ENCODE measurements at places on chromosomes 5 and 9. TPM values are rescaled to one million over a fixed set of nuclear protein-coding genes. Genes with fewer than 3 reads are reported as not detected.

The FOXD4L6 gene
- polyA plus RNA-seq, result not detected

The IPO11 gene
- 41.1 TPM for polyA plus RNA-seq

The SHISAL2B gene
- 11.4 TPM for polyA plus RNA-seq

The MCIDAS gene
- polyA plus RNA-seq, result 1.7 TPM

The SLC24A2 gene
- polyA plus RNA-seq, result 0.48 TPM

The SH3RF2 gene
- polyA plus RNA-seq, result 0.44 TPM

The WDR31 gene
- 4.9 TPM for polyA plus RNA-seq

The NEURL1B gene
- polyA plus RNA-seq, result 28.7 TPM

The SLC4A9 gene
- 0.25 TPM for polyA plus RNA-seq

The CA9 gene
- 1.1 TPM for polyA plus RNA-seq

The PAEP gene
- not detected for polyA plus RNA-seq

The KDM4C gene
- 9.9 TPM for polyA plus RNA-seq

The PCDHA8 gene
- 0.13 TPM for polyA plus RNA-seq

The SLC6A18 gene
- not detected for polyA plus RNA-seq

The TAF11L6 gene
- polyA plus RNA-seq, result not detected

DNA sequence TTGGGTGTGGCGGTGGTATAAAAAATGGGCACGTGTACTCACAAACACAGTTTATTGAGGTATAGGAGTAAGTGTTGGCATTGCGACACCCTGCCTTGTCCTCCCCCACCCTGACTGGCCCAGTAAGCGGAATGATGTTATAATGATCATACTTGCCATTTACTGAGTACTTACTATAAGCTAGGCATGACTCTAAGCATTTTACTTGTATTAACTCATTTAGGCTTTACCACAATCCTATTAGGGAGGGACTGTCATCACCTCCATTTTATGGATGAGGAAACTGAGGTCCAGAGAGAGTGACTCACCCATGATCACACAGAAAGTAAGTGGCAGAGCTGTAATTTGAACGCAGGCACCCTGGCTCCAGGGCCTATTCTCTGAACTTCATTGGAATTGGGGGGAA lies 2.3 kb downstream of the SMIM3 start:
- DNase-seq, result no peak

DNA sequence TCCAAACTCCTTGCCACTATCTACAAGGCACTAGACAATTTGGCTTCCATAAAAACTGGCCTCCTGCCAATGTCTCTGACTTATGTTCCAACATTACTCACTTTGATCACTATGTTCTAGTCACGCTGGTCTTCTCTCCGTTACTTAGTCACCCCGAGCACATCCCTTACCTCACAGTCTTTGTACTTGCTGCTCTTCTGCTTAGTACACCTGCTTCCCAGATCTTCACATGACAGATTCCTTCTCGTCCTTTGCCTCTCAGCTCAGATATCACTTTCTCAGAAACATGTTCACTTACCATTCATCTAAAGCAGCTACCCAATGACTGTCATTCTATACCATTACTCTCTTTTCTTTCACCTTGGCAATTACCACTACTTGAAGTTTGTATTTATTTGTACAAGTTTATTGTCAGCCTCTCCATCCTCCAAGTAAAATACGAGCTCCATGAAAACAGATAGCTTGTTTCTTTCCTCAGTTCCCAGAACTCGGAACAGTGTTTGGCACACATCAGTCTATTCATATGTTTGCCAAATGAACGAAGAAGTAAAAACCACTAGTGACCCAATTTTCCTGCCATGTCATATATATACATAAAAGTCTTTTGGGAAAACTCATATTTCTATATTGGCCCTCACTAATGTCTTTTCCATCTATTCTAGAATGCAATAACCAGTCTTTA lies 5.9 kb upstream of the SLC22A5 start:
- no peak for DNase-seq

DNA sequence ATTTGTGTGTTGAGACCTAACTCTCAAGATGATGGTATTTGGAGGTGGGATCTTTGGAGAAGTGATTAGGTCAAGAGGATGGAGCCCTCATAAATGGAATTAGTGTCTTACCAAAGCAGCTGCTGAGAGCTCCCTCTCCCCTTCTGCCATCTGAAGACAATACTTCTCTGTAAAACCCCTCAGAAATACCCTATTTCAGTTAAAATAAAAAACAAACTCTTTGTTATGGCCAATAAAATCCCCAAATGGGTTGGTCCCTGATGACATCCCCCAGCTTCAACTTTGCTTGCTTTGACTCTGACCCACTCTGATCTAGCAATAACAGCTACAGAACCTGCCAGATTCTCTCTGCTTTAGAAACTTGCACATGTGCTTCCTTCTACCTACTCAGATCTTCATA lies 100.9 kb downstream of the SNCAIP start:
- DNase-seq, result no peak

GRCh38 chr9:105148328-105149006 lies 96.0 kb upstream of the SLC44A1 start:
- DNase-seq, result no peak

- no peak for DNase-seq
These were observed 268.9 kb downstream of the ENC1 start for GRCh38 chr5:74371621-74372020.

DNA sequence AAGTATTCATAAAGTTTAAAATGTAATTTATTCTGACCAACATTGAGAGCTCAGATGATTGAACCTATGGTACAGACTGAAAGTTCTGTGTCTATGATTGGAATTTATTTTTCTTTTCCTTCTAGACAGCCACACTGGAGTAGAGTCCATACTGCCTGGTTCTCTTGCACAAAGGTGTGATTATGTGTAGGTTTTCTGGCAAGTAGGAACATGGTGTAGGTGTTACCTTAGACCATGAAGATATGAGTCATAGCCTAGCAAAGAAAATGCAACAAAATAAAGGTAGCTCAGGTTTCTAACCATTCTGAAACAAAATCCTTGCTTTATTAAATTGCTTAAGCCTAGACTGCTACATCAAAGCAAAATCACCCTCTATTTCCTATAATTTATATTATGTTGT lies 143.4 kb downstream of the CDH12 start:
- DNase-seq, result no peak

DNA sequence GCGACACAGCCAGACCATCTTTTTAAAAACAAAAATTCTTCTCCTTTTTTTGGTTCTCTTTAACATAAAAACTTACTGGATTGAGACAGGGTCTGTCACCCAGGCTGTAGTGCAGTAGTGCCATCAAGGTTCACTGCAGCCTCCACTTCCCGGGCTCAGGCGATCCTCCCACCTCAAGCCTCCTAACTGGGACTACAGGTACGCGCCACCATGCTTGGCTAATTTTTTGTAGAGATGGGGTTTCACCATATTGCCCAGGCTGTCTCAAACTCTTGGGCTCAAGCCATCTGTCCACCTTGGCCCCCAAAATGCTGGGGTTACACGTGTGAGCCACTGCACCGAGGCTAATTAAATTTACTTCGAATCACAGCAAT lies 13.8 kb downstream of the HNRNPK start:
- DNase-seq, result no peak

GRCh38 chr5:10319202-10319851 lies 11.6 kb upstream of the CMBL start:
- no peak for DNase-seq

GRCh38 chr9:17986595-17986994 lies 407.7 kb downstream of the SH3GL2 start:
- no peak for DNase-seq

- DNase-seq, result no peak
These were observed 67.0 kb downstream of the NFIB start for GRCh38 chr9:14246951-14247350.

DNA sequence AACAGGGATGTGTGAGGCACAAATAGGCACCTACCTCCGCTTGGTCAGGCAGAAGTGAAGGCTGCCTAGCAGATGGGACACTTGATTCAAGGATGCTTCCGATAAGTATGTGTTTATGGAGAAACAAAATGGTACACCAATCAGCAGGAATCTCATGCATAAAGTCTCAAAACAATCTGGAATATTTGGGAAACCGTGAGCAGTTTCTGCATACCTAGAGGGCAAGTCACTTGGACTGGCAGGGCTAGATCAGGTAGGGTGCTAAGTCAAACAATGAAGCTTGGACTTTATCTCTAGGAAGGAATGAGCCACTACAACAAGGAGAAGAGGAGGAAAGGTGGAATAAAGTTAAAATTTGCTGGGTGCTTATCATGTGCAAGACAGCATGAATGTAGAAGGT lies 5.5 kb downstream of the EPB41L4A start:
- no peak for DNase-seq

DNA sequence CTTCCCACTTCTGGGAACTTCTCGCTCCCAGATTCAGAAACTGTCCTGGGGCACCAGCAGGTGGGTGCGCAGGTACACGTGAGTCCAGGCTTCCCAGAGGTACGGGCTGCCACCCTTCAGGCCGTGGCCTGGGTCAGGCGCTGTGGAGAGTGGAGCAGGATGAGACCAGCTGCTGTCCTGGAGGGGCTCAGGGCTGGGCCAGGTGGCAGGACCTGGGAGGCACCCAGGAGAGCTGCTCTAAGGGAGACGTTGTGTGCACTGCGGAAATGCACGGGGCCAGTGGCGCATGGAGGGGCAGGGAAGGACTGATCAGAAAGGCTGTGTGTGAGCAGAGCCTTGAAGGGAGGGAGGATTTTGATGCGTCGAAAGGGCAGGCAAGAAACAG lies 135.1 kb upstream of the PHYKPL start:
- no peak for DNase-seq

- no peak for DNase-seq
These were observed 48.5 kb upstream of the ABL1 start for GRCh38 chr9:130786526-130786925.

DNA sequence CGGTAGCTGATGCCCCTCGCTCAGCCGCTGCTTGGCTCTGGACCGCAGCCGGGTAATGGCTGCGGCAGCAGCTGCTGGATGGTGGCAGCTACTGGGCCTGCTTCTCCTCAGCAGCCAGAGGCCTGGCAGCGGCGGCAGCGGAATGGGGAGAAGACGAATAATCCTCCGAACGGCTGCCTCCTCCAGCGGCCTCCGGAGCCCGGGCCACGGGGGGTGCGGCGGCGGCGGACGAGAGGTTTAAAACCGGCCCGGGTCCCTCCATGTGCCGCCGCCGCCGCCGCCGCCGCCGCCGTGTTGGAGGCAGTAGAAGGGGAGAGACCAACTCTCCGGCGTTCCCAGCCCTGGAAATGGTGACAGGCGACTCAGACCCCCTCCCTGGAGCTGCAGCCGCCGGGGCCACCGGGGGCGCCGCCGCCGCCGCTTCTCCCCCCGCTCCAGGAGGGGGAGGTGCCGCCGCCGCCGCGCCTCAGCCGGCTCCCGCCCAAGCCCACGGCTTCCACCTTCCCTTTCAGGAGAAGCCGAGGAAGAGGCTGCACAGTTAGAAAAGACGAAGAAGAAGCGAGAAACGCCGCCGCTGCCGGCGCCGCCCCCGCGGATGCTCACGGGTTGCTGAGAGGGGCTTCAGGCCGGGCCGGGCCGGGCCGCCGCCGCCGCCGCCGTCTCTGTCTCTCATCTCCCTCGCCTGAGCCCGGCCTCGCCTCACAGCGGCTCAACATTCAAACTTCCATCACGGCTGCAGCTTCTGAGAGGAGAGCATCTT lies 118.4 kb upstream of the PRSS3 start:
- DNase-seq, result peak; percentile 46

- DNase-seq, result no peak
These were observed 637.7 kb downstream of the SEMA5A start for GRCh38 chr5:8908055-8908683.

DNA sequence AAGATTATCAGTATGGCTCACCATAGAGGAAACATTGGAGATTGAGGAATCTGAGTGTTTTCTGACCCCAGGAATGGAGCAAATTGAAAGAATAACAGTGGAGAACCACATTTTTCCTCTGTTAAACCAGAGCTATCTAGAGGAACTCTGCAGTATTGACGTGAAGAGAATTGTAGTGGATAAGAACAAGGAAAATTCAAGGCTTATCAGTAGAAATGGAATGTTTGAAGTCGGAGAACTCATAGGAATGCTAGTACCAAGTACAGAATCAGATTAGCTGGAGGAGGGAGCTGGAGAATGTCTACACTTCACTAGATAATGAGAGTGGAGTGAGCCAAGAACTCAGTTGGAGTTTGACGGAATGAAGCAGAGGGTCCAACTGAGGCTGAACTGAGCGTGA lies 50.3 kb downstream of the SNCAIP start:
- no peak for DNase-seq

DNA sequence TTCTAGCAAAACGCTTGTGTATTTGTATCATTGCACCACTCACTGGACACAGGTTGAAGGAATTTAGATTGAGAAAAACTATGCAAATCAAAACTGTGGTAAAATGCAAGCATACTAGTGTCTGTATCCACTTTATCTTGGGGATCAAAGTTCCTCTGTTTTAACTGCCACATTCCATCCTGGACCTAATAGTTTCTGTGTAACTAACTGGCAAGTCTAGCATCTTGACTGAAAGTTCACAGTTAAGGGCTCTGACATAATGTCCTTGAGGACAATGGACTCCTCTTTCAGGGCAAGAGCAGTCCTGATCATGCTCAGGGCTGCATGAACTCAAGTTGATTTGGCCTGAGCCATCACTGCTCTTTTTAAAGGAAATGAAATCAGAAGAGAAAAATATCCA lies 30.7 kb downstream of the NFIB start:
- DNase-seq, result no peak

- DNase-seq, result no peak
These were observed 2.2 kb downstream of the DCP2 start for GRCh38 chr5:112978836-112979235.

- no peak for DNase-seq
These were observed 5.5 kb downstream of the KDM4C start for GRCh38 chr9:6763244-6763643.

- no peak for DNase-seq
These were observed 15.0 kb downstream of the NAIF1 start for GRCh38 chr9:128051932-128052709.

- DNase-seq, result no peak
These were observed 171.7 kb downstream of the MARCHF11 start for GRCh38 chr5:16007750-16008415.

GRCh38 chr9:93949694-93950449 lies 5.3 kb downstream of the BARX1 start:
- DNase-seq, result no peak

- peak; percentile 38 for DNase-seq
These were observed 8.4 kb upstream of the RGS3 start for GRCh38 chr9:113454914-113455761.

GRCh38 chr5:172175263-172175719 lies 12.7 kb downstream of the STK10 start:
- DNase-seq, result no peak

- no peak for DNase-seq
These were observed 63.1 kb downstream of the NACC2 start for GRCh38 chr9:136031741-136032730.

DNA sequence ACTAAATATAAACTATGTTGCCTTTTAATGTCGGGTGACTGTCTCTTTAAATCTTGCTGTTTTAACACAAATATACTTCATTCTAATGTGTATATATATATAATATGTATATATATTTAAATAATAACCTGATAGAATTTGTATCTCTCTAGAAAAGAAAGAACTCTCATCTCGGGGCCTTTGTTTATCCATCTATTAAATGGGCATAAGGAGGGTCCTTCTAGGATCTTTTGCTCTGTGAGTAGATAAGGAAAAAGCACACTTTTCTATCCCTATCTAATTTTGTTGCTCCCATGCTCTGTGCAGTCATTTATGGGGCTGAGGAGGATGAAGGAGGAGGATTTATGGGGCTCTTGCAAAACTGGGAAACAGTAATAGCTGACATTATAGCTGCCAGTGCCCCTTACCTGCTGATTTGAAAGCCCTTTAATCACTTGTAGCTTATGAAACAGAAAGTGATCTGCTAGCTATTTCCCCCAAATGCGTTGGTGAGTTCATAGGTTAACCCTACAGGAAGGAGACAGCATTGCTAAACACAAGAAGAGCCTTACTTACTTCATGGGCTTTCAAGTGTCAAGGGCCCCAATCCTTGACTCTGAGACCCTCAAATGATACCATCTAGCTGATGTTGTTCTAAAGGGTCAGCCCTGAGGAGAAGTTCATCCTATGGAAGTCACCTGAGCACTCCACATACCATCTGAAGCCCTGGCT lies 5.8 kb upstream of the PPARGC1B start:
- DNase-seq, result no peak
